Nephron progenitor cell (in vitro differentiated cells): ENCODE measurements at places on chromosomes 6 and 20.

GRCh38 chr20:40966103-40966502, 62.5 kb upstream of the TOP1 start:
- peak; percentile 32 for DNase-seq

DNA sequence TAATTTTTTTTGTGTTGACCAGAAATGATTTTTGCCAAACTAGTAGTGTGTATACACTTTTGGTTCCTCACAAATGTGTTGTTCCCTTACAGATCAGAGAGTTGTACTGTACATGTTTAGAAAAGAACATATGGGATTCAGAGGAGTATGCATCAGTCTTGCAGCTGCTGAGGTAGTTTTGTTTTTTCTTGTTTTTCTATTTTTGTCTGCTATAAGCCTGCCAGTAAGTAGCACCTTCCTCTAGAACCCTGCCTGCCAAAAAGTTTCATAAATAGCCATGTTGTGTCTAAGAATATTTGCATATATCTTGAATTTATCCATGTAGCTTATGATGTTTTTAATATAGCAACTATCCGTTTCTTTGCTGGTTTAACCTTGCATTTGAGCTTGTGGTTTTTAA, 46.4 kb downstream of the ORC3 start:
- DNase-seq: no peak

DNA sequence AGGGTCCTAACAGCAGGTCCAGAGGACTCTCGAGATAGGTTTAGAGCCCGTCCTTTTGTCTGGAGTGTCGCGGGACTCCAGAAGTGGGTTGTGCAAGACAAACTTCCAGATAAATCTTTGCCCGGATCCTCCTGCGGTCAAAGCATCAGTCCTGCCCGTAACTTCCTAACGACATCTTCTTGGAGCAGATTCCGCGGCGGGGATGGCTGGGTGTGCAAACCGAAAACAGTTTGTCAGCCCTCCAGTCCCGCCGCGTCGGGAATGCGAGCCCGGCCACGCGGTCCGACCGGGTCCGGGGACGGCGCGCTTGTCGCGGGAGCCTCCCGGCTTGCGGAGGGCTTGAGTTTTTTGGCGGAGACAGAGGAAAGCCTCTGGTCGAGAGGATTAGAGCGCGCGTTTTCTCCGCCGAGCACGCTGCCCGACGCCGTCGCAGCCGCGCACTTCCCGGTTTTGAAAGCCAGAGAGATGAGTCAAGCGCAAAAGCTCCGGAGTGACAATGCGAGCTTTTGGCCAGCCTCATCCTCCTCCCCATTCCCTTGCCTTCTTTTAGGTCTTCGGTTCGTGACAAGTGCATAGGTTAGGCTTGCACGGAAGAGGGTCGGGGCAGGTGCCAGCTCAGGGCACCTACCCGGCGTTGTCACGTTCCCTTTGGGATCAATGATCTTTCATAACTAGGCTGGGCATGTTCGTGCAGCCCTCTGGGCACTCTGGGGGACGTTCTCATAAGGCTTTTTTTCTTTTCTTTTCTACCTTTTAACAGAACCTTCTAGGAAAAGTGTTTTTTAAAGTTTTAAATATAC, 91.3 kb upstream of the PRDM1 start:
- DNase-seq: peak; percentile 69

- no peak for DNase-seq
Observed at GRCh38 chr20:2745060-2745910, 52.7 kb downstream of the EBF4 start.

DNA sequence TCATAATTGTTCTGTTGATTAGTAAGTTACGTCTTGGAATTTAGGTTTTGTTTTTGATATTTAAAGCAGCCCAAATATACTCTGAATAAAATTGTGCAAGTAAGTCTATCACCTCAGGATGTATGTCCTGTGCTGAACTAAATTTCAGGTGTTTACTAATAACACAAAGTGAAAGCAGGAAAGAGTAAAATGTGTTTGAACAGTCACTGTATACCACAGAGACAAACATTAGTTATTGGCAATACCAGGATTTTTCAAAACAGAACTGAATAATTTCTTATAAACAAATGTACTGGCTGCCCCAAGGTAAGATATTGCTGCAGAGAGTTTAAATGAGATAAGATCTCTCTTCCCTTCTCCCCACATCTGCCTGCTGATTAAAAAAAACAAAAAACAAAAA, 404.7 kb upstream of the RUNX2 start:
- DNase-seq: no peak
